ENCODE measurements at places on chromosomes 4 and X.

DNA sequence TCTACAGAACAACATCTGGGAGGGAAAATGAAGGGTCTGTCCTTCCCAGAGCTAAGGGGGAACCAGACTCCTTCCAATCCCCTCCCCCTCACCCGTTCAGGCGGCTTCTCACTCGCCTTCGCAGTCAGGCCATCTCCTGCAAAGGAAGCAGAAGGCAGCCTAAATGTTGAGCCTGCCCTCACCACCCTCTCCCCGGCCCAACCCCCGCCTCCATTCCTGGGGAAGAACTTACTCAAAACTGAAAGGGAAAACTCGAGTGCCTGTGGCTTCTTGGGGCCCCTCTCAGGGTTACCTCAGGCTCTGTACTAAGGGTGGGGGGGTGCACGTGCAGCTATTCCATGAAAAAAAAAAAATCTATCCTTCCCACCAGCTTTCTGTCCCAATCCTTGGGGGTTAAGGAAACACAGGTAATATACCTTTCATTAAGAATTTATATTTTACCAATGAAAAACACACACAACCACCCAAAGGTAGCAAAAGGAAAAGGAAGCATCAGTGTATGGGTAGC, 2.4 kb downstream of the ZMYM3 start:
- DNase-seq, result no peak

DNA sequence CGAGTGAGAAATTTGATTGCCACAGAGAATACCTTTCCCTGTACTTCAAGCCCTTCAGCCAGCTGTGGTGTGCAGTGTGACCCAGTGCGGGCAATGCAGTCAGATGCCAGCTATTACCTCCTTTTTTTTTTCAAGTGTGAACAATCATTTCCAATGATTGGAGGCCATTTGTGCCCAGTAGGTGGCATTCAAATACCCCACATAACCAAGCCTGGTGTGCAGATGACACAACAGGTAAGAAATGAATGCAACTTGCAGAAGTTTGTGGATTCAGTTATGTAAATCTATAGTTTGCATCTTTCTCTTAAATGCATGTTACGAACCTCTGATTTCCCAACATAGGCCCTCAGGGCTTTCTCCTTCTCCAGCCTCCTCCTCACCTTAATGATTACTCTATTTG, 98.0 kb downstream of the CLCN4 start:
- DNase-seq, result no peak

- no peak for DNase-seq
Observed at GRCh38 chr4:82287720-82288119, 86.1 kb downstream of the HNRNPD start.

DNA sequence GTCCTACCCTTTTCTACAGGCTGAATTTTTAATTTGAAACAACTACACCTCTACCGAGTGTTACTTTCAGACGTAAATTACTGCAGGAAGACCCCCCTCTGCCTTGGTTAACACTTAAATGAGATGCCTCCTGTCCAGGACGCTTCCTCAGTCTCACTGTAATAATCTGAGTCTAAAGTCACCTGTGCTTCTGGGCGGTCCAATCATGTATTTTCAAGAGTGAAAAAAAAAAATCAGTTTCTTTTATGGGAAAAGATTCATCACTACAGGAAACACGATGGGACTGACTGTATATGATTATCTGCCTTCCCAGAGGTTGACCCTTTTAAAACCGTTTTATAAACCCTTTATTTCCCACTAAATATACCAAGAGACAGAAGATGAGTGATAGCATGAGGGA, 776 bp downstream of the RBM47 start:
- DNase-seq, result no peak

GRCh38 chrX:48782795-48783194, 3.6 kb upstream of the GATA1 start:
- DNase-seq, result no peak

- no peak for DNase-seq
Observed at GRCh38 chr4:38891051-38891983, 23.7 kb downstream of the FAM114A1 start.

DNA sequence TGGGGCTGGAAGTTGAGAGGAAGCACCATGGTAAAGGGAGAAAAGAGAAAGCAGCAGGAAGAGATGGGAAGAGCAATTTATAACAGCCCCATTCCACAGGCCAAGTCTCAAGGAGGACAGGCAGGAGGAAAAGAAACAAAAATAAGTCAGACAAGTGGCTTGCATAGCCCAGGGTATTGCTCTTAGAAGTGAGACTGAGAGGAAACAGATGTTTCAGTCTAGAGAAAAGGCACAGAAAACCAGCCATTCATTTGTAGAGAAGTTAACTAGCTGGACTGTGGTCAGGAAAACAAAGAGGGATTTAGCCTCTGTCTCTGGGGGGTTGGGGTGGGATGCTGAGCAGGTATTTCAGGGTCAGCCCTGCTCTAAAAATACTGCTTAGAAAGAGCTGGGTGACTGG, 175.0 kb upstream of the ARHGEF9 start:
- DNase-seq, result no peak

DNA sequence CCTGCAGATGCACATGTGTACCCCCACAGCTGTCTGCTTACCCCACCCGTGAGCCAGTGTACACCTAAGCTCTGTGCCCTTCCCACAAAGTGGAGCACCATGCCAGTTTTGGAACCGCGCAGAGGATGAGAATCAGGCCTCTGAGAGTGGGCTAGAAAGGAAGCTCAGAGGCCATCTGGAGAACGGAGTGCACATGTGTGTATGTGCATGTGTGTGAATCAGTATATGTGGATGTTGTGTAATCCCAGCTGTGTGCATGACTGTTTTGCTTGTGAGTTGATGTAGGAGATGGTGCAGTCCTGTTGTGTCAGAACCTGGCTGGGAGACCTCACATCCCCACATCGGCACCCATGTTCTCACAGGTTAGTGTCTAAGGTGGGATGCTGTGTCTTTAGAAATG, 93.0 kb downstream of the DRD5 start:
- no peak for DNase-seq

- no peak for DNase-seq
Observed at GRCh38 chr4:67512501-67512900, 32.8 kb downstream of the CENPC start.

DNA sequence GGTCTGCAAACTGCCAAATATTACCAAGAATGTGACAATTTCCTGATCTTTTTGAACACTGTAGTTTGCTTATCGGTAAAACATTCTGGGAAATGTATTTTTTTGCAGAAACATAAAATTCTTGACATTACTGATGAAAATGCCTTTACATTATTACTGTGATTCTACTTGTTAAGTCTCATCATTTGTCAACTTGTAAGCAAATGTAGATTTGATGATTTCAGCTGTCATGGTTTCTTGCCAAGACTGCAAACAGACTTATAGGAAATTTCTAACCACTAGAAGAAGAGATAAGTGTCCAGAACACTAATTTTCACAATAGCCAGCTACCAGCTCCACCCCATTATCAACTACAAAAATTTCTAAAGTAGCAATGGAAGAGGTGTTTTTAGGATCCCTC, 560.4 kb downstream of the STPG2 start:
- no peak for DNase-seq

- no peak for DNase-seq
Observed at GRCh38 chr4:142405021-142405694, 440.9 kb downstream of the INPP4B start.

- peak; percentile 42 for DNase-seq
Observed at GRCh38 chrX:72306851-72307645, 1.3 kb upstream of the CITED1 start.

DNA sequence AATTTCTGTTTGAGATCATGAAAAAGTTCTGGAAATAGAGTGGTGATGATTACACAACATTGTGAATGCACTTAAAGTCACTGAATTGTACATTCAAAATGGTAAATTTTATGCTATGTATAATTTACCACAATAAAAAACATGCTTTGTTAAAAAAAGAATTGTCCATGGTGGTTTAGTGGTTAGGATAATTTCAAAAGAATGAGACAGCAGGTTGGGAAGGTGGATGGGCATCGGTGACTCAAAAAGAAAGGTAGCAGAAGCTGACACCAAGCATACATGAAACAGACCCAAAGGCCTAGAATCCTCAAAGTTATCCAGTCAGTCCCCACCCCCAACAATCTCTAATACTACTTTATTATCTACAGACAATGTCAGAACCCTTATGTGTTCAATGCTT, 91.1 kb downstream of the MSN start:
- no peak for DNase-seq

DNA sequence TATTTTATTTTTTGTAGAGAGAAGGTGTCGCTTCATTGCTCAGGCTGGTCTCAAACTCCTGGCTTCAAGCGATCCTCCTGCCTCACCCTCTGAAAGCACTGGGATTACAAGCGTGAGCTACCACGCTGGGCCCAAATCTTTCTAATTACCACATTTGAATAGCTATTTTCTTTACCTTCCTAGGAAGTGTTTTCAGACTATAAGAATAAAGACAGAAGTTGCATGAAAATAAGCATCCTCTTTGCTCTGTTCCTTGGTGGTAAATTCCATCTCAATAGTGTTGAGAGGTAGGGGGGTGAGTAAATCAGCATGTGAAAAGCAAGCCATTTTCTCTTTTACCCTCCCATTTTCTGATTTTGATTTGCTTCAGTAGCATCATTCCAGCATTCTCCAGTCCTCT, 122.4 kb downstream of the LARP7 start:
- no peak for DNase-seq

- no peak for DNase-seq
Observed at GRCh38 chrX:68995780-68996551, 167.1 kb downstream of the EFNB1 start.

- no peak for DNase-seq
Observed at GRCh38 chr4:177292171-177292570, 17.5 kb upstream of the NEIL3 start.

DNA sequence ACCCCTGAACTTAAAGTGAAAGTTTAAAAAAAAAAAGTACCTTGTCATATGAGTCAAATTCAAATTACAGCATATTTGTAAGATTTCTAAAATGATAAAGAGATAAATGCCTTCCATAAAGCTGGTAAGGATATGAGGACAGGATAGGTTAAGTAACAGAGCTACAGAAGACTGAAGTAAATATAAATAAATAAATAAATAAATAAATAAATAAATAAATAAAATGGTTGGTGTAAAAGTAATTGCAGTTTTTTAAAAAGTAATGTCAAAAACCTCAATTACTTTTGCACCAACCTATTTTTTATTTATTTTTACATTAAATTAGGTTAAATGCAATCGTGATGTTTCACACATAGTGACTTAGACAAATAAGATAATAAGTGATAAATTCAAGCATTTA, 62.2 kb downstream of the UGT2A2 start:
- DNase-seq, result no peak

- DNase-seq, result no peak
Observed at GRCh38 chr4:71932941-71933340, 98.9 kb upstream of the NPFFR2 start.

DNA sequence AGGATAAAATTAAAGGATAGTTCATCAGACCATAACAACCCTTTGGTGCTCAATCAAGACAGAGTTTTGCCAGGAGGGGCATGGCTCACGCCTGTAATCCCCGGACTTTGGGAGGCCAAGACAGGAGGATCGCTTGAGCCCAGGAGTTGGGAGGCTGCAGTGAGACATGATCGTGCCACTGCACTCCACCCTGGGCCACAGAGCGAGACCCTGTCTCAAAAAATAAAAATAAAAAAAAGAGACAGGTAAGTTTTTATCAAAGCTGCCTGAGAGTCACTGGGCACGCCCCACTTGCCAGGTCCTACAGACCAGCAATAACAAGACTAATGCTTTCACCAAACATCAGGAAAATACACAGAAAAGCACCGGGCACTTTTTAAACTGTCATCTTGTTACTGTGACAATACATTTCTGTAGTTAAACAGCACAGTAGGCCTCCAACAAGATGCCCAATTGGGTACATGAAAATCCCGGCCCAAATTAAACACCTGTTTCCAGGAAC, 765 bp downstream of the CFAP97 start:
- no peak for DNase-seq

GRCh38 chr4:188270273-188271069, 131.2 kb downstream of the TRIML1 start:
- DNase-seq, result no peak

DNA sequence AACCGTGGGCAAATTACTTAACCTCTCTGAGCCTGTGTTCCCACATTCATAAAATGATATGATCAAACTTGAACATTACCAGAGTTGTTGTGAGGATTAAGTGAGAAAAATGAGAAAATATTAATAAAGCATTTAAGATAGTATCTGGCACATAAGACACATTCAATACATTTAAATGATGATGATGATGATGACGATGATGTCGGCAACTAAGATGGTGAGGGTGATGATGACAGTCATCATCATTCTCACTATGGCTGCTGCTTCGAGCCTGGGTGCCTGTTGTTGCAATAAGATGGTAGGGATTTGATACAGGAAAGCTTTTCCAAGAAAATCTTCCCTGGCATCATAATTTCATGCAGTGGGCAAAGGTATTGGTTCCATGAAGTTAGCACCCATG, 11.1 kb downstream of the TMEM164 start:
- no peak for DNase-seq

- no peak for DNase-seq
Observed at GRCh38 chr4:1684506-1685234, 557 bp upstream of the FAM53A start.

- DNase-seq, result no peak
Observed at GRCh38 chr4:27414887-27415731, 554.5 kb downstream of the STIM2 start.

All from NCI-H2081 treated with DMSO at 0.1 percent for 48 hours (cell line).